NCI-H526 (cell line): ENCODE measurements at places on chromosomes 2 and 18.

DNA sequence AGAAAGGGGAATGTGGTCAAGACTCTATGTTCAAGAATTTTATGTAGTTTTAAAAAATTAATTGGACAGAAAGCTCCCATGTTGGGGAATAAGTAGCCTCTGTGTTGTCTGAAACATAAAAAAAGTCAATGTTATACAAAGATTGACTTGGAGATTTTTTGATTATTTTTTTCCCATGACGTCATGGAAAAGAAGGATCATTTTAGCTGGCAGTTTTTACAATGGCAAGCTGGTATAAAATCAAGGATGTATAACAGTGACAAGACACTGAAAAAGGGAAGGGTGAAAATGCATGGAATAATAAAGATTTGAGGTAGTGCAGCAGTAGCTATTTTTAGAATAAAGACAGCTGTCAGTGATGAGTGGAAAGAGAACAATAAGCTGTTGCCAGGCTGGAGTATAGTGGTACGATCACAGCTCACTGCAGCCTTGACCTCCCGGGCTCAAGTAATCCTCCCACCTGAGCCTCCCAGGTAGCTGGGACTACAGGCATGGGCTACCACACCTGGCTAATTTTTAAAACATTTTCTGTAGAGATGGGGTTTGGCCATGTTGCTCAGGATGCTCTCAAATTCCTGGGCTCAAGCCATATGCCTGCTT is 9.2 kb downstream of the SLC39A10 start:
- DNase-seq: no peak

GRCh38 chr2:138707392-138708074 is 72.7 kb downstream of the NXPH2 start:
- DNase-seq: no peak

DNA sequence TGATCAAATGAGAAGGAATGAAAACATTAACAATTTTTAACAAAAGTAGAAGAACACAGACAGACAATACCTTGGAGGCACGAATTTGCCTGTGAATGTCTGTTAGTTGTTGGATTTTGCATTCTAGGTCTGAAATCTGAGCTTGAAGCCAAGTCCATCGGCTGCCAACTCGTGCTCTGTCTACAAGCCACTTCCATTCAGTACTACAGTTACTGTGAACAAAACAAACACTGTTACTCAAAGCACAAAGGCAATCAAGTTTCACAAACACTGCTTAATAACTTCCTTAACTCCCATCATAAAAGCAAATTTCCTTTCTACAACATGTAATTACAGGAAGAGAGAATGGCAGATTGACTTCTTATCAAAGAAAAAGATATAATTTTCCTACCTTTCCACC is 42.2 kb downstream of the KANSL1L start:
- peak; percentile 23 for DNase-seq

DNA sequence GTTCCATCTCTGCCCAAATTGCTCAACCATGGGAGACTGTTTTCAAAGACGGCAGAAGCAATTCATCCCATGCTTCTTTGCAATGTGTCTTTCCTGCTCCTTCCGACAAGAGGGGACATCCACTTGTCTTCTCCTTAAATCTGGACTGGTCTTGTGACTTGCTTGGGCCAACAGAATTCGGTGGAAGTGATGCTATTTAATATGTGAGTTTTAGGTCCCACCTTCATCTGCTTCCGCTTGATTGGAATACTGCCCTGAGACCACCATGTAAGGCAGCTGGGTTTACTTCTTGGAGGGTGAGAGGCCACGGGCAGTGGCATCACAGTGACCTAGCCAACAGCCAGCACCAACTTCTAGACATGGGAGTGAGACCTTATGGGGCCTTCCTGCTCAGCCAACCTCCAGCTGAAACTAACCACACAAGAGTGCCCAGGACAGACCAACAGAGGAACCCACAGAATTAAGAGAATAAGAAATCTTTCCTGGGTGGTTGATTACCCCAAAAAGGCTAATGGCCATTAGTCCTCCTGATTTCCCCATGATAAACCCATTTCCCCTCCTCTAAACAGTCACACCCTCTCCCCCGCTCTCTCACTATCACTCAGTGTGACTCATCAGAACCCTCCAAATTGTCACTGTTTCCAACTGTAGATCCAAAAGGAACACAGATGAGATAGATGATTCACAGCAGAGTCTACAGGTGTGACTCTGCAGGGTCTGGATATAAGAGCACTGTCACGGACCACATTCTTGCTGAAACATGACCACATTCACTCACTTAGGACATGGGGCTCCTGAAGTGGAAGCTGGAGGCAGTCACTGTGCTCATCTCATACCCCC is 16.2 kb upstream of the RHOB start:
- DNase-seq: no peak

DNA sequence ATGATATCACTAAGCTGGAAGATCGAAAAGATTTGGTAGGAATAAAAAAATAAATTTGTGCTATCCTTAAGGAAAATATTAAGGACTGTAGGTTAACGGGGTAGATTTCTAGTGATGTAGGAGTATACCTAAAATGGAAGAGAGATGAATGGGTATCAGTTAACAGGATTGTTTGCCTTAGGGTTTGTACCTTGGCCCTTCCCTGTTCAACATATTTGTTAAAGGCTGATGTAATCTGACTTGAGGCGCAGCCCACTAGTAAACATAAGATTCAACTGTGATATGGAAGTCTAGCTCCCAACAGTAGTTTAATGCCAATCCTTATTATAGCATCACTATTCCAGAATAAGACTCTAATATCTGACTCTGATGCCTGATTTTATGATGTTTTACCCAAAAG is 685.2 kb downstream of the DCC start:
- DNase-seq: peak; percentile 3

- DNase-seq: no peak
These were observed 34.8 kb upstream of the MGAT5 start for GRCh38 chr2:134218930-134219658.

DNA sequence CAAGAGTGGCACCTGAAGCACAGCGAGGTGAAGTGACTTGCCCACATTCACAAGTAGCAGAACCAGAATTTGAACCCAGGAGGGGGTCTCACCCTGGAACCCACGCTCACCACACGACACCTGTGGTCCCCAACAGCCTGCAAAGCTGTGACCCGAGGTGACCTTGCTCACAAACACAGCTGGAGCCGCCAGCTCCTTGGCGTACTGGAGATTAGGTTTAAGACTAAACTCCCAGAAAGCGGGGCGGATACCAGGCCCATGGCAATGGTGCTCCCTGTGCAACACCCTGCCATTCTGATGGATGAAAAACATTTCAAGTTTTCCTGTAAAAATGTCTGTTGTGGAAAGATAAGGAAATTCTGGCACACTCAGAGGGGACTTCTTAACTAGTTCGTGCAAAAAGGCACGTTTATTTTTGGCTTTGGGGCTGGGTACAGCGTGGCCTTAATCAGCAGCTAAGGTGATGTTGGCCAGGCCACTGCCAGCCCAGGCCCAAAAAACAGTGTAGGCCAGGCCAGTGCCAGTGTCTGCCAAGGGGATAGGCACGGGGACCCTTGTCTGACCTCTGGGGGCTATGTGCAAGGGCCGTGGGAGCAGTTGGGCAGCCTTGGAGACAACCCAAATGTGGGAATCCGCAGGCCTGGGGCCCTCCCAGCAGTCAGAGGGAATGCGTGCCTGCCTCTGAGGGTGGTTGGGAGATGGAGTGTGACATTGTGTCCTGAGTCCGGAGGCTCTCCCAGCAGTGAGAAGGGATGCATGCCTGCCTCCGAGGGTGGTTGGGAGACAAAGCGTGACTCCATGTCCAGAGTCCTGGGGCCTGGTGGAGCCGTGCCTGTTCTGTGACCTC is 185.0 kb upstream of the HS6ST1 start:
- DNase-seq: no peak

DNA sequence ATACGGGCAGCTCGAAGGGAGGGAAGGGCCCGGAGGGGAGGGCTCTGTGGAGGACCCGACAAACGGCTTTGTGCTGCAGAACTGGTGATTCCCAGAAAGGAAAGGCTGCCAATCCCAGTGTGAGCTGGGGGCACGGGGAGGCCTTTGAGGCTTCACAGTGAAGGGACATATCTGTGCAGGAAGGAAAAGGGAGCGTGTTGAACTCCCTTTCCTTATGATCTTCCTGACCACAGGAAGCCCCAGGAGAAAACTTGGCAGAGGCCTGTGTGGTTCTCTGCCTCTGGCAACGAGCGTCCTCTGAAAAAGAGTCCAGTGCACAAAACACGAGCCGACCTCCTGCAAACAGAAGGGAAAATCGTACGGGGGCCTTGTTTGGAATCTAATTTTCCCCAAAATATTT is 683.5 kb upstream of the SALL3 start:
- DNase-seq: no peak
